ENCODE measurements at places on chromosomes 3 and 15.

DNA sequence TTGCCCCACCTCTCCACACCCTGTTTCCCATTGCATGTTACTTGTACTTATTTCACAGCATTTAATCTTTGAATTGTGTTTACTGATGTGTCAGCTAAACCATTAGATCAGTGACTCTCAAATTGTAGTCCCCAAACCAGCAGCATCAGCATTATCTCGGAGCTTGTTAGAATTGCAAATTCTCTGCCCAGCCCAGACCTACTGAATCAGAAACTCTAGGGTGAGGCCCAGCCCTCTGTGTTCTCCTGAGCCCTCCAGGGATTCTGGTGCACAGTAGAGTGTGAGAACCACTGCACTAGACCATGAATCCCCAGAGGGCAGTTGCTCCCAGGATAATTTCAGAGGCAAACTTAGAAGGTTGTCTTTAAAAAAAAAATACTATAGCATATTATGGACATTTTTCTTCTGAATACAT is 13.0 kb downstream of the PLD1 start:
- DNase-seq, result no peak

- DNase-seq, result no peak
These were observed 21.4 kb downstream of the IDH2 start for GRCh38 chr15:90080818-90081393.

DNA sequence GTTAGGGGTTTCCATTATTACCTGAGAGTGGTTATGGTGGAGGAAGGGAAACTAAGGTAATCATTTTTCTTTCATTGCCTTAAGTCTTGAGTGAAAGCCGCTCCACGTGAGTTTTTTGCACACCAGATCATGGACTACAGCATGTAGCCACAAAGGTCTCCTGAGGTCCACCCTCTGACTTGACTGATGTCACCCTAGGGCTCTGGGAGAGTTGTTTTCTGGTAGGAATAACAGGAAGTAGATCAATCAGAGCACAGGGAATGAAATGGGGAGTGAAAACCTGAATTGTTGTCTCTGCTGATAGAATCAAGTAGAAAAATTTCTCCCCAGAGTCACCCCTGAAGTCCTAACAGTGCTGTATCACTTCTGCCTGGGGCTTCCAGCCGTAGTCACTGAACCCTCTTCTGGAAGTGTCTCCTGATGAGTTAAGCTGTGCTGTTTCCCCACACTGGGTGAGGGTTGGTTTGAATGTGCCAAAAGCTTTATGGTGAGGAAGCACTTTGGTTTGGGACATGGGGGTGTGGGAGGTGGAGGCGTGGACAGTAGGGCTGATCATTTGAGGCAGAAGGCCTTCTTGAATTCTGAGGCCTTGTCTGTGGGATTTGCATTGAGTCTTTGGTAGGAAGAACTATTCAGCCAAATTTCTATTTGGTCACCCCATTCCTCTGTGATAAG is 64.3 kb downstream of the SLCO3A1 start:
- DNase-seq, result no peak

DNA sequence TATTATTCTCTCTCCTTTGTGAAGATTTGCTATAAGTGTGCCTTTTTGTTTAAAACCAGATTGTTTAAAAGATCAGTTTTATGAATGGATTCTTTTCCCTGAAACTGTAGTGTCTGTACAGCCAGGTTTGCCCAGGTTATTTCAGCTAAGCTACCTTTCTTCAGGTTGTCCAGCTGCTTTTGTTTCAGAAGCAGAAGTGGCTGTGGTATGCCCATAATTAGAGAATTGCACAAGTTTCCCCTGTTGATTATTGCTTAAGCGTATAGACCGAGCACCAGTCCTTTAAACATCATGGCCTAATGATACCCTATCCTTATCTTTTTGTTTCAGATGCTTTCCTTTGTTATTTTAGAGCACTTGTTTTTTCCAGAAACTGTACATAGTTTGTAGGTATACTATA is 10.2 kb downstream of the ASB7 start:
- DNase-seq, result no peak

GRCh38 chr15:78641102-78641748 is at the start of gene CHRNB4:
CHRNB4 (minus strand) TSS chr15:78641210; CDS start chr15:78641133, 77 bp downstream.
- peak; percentile 59 for DNase-seq

DNA sequence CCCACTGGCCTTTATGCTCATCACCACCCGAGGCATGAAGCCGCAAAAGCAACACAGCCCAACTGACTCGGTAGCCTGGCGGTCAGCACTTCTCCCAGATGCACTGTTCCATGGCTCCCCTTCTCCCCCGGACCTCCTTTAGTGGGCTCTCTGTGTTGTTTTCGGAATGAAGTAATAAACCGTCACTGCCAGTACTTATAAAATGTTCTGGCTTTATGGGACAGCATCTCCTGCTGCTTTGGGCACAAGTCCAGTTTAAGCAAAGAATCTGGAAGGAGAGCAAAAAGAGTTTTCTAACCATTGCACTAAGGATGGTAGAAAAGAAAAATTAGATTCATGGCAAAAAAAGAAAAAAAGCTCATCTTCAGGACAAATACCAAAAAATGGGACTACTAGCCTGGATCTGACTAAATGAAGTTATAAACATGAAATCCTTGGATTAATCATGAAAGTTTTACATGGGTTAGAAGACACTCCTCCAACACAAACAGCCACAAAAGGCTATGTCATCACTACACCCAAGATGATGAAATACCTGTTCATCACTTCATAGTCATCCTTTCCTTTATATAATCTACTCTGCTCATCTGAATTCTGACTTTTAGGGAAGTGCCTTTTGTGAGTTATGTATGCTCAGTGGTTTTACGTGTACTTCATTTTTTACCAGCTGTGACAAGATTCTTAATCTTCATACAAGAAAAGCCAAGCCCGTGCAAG is 89.5 kb upstream of the UBE2E2 start:
- peak; percentile 66 for DNase-seq

DNA sequence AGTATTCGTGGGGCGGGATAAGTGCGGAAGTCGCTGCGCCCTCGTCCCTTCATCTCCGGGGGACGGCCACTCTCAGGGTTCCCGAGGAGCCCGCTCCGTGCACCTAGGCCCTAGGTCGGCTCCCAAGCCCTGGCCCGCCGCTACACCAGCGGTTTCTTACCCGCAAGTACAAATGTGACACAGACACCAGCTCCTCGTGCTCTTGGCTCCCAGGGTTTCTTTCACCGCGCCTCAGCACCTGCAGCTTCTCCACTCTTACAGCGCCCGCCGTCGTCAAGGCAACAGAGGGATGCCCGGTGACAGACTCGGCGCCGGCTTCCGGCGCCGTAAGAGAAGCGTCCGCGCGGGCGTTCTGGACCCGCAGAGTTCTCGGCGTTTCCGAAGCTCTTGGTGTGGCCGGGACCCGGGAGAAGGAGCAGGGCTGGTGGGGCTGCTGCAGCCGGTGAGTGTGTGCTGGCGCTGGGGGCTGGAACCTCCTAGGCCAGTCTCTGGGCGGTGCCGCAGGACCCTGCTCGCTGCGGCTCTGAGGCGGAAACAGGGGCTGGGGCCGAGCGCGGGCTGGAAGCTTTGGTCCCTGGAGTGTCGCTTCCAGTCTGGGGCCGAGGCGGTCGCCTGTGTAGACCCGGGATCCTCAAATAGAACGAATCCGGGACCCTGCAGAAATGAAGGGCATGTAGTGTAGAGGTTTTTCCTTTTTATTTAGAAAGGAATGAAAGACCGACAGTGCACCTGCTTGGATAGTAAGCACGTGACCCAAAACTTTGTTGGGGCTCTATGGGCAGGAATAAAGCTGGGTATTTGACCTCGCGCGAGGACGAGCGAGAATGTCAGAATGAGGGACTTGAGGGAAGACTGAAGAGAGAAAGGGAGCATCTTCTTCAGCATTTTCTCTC is 155.4 kb upstream of the GOLGA6L4 start:
- DNase-seq, result peak; percentile 5

DNA sequence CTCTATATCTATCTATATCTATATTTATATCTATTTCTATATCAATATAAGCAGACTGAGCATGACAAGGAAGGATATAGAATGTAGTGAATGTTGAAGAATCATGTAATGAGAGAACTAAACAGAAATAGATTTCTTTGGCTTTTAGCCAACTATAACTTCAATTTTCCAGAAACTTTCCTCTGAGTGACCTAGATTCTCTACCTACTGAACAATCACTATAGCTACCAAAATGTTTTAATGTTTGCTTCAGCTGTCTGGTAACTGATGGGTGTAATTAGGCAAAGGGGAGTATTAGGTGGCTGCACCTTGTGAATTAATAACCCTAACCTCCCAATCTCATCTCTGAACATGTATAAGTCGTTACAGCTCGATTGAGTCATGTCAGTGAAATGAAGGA is 76.4 kb upstream of the ROBO1 start:
- no peak for DNase-seq

DNA sequence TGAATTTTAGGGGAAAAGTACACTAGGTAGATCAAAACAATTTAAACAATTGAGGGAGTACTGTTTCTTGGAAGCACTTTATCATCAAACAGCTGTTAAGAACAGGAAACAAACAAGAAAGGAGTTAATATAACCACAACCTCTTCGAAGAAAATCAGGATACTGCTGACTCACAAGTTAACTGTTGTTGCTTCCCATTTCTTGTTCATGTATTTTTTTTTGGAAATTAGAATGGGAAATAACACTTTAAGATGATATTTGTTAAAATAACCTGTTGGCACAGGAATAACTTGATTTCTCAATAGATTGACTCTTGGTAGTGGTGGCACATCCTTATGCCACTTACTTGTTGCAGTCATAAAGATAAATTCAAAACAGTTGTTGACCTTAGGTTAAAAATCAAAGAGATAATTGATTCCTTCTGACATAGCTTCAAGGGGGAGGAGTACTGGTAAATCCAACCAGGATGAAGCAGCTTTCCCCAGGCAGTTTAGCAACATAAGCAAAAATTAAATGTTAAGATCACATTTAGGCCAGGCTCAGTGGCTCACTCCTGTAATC is 3.3 kb downstream of the BNIP2 start:
- no peak for DNase-seq

DNA sequence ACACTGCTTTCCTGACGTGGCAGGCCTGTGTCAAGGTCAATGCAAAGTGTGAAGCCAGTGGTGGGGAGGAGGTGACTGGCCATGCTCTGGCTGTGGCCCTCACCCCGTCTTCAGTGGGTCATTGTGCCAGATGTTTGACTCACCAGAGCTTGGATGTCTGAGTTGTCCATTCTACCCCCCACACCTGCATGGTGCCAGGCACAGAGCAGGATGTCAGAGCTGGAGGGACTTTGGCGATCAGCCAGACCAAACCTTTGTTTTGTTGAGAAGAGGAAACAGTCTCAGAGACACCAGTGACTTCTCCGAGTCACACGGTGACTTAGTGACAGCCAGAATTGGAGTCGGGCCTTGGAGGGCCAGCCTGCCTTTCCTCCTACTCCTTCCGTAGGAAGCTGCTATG is 49.5 kb downstream of the SMAD6 start:
- DNase-seq, result no peak
